ENCODE measurements at places on chromosomes 4 and X.
A peak's percentile ranks its signal among the peaks of the same experiment; 100 is the strongest.

- DNase-seq: no peak
Observed at GRCh38 chrX:46920235-46920634, 8.0 kb downstream of the JADE3 start.

GRCh38 chrX:41781500-41781899 is 57.5 kb downstream of the GPR82 start:
- DNase-seq: peak; percentile 4

- no peak for DNase-seq
Observed at GRCh38 chr4:153643406-153644383, 40.4 kb upstream of the TLR2 start.

DNA sequence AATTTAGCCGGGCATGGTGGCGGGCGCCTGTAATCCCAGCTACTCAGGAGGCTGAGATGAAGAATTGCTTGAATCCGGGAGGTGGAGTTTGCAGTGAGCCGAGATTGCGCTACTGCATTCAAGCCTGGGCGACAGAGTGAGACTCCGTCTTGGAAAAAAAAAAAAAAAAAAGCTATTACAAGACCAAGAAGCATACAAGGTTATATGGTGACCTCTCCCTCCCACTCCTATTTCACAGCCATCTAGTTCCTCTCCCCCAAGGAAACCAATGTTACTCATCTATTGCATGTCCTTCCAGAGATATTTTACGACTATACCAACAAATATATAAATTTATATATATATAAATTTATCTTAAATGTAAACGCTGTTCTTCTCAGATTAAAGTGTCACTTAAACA is 3.2 kb downstream of the SLC9A7 start:
- DNase-seq: no peak

GRCh38 chr4:151771664-151772063 is 10.9 kb upstream of the GATB start:
- no peak for DNase-seq

DNA sequence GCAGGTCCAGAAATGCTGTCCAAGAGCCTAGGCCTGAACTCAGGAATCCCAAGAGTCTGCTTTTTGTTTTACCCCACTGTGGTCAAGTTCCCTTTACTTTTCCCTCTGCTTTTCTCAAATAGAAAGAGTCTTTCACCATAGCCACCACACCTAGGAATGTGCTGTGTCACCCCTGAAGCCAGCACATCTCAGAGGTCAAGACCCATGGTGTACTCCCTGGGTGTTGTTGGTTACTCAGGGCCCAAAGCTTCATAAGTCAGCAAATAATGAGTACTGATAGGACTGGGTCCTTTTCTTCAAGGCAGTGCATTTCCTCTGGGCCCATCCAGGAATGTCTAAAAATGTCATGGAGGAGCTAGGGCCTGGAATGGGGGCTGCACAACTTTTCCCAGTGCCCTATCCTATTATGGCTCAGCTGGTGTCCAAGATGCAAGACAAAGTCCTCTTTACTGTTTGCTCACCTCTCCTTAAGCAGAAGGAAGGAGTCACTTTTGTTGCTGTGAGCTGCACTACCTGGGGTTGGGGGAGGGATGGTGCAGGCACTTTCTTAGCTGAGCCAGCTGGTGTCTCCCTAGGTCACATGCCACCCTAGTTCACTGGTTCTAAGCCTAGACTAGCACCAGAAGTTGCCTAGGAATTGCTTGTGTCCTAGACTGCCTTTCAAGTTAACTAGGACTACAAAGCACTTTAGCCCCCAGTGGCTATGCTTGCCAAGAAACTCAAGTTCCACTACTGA is 62.4 kb upstream of the RXFP1 start:
- DNase-seq: no peak

DNA sequence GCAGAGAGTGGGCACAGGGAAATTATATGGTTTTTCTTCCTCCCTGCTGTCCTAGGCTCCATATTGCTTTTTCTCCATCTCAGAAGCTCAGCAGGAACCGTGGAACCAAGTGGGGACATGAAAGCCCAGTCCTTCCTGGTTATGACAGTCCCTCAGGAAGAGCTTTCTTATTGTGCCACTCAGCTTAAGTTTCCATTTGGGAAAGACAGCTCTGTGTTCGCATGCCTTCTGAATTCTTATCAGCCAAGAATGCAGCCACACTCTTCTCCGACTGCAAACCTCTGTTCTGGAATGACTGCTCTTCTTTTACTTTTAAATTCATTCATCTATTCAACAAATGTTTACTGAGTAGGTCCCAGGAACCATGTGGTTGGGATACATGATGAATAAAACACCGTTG is 58.0 kb upstream of the PPARGC1A start:
- no peak for DNase-seq

DNA sequence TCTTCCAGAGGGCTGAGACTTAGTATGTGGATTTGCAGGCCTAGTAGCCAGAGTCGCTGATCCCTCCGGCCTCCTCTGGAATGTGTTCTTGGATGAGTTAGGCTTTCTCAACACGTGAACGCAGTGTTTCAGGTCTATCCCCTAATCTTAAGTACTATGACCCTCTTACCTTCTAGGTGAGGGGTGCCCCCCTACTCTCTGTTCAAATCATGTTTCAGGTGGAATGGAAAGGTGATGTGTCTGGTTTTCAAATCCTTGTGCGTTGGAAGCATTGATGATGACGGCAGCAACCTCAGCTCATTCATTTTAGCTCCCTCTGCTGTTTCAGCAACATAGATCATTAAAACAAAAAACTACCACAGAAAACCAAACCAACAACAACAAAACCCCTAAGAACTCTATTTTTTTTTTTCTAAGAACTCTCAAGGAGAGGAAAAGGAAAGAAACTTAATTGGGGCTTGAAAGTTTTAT is 56.4 kb downstream of the RWDD4 start:
- no peak for DNase-seq

DNA sequence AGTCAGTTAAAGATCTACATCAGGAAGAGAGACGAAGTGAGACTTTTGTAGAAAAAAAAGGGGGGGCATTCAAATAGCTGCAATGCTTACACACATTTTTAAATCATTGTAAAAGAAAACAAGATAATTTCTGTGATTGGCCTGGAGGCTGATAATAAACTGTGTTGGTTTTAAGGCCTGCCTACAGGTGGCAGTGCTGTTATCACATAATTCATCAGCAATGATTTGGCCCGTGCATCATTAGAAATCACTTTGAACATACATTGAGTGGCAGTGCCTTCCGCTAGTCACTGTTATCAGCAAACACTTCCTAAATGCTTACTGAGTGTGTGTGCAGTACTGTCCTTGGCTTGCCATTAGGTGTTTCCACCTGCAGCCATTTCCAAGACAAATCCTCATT is 831.9 kb downstream of the TRIML1 start:
- DNase-seq: no peak

DNA sequence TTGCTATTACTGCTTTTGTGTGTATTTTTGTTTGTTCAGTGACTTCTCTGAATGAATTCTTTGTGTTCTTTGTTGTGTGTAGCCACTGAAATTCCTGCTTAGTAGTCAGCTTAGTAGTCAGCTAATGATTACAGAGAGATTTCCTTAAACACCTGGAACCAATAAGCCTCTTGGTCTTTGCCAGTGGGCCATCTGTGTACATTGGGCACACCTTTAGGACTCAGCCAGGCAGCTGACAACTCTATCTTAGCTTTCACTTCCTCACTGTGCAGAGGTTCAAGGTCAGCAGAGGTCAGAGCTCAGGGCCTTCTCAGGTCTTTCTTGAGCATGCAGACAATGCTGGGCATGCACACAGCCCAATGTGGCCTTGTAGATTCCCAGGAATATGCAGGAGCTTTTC is 59.3 kb downstream of the RWDD4 start:
- no peak for DNase-seq

GRCh38 chrX:28042826-28043564 is 61.7 kb upstream of the DCAF8L1 start:
- no peak for DNase-seq

DNA sequence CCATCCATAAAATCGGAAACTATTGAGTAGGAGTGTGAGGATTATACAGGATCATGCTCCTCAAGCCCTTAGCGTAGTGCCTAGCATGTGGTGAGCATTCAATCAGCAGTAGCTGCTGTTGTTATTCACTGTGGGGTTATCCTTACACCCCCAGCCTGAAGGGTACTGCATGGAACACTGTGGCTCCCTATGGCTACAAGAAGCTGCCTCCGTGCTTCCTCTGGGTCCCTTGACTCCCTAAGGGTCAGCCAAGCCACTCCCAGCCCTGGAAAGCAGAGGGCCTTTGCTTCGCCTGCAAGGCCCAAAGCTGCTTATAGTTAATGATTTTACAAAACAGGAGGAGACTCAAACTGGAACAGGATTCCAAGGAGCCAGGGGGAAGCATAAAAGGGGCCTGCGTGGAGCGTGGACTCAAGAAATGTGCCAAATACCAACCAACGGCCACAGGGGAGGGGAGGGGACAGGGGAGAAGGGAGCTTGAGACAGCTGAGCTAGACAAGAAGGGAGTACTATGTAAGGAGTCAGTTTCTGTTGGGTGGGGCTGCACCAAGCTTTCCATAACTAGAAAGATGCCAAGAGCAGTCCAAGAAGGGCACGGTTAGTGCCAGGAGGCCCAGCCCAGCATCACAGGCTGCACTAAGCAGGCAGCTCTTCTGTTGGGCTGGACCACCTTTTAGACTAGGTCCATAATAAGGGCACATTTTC is 15.9 kb downstream of the SEPTIN6 start:
- no peak for DNase-seq

- DNase-seq: no peak
Observed at GRCh38 chrX:123924186-123924585, 37.3 kb upstream of the STAG2 start.

DNA sequence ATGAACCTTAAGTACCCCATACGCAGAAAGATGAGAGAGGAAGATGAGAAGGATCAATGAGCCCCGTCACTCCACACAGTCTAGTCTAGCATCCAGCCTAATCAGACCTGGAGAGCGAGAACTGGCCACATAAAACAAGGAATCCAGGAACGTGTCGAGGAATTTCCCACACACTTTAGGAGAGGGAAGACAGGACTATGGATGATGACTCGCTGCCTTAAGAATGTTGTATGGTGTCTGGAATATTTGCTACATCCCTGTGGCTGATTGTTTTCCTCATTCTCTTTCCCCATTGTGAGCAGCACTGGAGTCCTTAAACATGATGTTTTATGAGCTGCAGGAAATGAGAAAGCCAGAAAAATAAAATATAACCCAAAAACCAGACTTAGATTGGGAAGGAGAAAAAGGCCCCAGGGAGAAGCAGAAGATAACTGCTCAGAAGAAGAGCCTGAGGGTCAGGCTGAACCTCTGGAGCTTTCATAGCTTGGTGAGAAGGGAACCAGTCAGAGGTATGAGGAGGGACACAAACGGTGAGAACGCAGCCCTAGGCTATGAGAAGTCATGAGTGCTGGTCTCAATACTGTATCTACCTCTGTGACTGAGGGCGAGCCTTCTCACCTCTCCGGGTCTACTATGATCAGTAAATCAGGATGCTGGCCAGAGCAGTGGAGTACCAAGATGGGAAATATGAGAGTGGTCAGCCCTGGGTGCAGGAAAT is 139.5 kb upstream of the NOCT start:
- DNase-seq: no peak

GRCh38 chr4:168584321-168584771 is 87.5 kb downstream of the PALLD start:
- no peak for DNase-seq

GRCh38 chr4:57410331-57411052 is 300.3 kb upstream of the IGFBP7 start:
- DNase-seq: no peak

DNA sequence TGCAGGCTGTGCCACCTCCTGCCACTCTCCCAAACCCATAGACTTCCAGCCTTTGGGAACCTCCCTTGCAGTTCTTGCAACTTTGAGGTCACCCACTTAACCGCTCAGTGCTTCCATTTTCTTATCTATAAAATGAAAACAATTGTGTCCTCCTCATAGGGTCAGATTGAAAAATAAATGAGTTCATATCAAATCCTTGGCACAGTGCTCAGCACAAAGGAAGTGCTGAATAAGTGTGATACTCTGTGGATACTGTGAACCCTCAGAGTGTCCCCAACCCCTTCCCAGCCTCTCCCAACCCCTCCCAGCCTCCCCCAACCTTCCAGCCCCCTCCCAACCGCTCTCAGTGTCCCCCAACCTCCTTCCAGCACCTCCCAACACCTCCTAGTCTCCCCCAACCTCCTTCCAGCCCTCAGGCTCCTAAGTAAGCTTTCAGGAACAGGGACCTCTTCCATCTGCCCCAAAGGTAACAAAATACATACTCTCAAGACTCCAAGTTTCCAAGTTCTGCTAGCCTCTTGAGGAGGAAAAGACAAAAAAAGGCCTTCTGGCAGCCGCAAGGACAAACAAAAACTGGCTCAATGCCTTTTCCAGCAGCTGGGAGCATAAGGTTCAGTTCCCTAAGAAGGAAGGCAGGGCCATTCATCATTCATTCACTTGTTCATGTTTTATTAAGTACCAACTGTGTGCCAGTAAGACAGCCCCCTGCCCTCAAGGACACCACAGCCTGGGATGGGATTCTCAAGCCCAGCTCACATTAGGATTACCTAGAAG is 46.1 kb upstream of the LGI2 start:
- DNase-seq: no peak

DNA sequence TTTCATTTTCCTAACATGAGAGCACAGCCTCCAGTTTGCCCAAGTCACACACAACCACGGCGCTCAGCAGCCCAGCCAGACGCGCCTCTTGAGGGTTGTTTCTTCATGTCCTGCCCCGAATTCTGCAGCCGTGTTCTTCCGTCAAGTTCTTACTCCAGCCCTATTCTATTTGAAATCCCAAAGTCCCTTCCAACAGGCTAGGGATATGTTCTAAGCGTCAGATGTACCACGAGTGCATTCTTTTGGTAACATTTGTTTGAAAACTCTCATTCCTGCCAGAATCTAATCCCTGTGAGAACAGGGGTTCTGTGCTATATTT is 23.1 kb downstream of the ACSL1 start:
- no peak for DNase-seq

DNA sequence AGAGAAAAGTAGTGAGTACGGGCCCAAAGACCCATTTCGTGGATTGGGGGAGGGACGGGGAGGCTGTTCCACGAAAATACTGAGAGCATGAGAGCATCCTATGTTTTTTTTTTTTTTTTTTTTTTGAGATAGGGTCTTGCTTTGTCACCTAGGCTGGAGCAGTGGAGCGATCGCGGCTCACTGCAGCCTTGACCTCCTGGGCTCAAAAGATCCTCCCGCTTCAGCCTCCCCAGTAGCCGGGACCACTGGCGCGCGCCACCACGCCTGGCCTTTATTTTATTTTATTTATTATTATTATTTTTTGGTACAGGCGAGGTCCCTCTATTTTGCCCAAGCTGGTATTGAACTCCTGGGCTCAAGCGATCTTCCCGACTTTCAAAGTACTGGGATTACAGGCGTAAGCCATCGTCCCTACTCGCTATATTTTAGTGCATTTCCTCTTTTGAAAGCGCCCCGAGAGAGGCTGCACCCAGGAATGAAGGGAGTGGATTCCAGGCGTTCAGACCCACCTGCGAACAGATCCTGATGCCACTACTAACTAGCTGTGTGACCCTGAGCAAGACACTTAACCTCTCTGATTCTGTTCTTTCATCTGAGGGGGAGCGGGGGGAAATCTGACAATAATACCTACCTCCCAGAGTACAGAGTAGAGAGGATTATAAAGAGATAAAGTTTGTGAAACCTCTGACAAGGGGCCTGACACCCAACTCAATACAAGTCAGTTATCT is 5.4 kb upstream of the MSX1 start:
- no peak for DNase-seq

Measured in SW 1271 (cell line).